Esophagus squamous epithelium (tissue), 5 donors: ENCODE measurements at places on chromosomes 5 and 9. TPM values are rescaled to one million over a fixed set of nuclear protein-coding genes. Genes with fewer than 3 reads are reported as not detected.

Gene TRIM14
- 39.2 TPM for total RNA-seq

Gene CARTPT
- total RNA-seq = not detected

Gene IFNB1
- not detected for total RNA-seq

Gene SLC36A2
- total RNA-seq = not detected

DNA sequence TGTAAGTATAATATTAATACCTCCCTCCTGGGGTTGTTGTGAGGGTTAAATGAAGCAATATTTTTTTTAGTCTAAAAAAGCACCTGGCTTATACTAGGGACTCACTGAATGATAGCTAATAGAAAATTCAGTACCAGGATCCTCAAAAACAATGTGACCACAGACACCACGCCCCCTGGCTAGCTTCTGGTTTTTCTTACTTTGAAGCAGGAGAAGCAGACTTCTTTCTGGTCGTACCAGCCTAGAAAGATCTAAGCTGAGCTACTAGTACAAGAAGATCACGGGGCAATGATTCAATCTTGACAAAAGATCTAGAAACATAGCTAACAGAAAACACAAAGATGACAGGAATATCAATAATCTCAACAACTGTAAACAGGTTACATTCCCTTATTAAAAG lies 218.5 kb upstream of the SLC30A5 start:
- no peak overlapping the region for H3K4me3 ChIP-seq
- H3K4me1 ChIP-seq = no peaks in the 10 kb centered on the region
- no peak overlapping the region for H3K27ac ChIP-seq
- DNase-seq = no peak

DNA sequence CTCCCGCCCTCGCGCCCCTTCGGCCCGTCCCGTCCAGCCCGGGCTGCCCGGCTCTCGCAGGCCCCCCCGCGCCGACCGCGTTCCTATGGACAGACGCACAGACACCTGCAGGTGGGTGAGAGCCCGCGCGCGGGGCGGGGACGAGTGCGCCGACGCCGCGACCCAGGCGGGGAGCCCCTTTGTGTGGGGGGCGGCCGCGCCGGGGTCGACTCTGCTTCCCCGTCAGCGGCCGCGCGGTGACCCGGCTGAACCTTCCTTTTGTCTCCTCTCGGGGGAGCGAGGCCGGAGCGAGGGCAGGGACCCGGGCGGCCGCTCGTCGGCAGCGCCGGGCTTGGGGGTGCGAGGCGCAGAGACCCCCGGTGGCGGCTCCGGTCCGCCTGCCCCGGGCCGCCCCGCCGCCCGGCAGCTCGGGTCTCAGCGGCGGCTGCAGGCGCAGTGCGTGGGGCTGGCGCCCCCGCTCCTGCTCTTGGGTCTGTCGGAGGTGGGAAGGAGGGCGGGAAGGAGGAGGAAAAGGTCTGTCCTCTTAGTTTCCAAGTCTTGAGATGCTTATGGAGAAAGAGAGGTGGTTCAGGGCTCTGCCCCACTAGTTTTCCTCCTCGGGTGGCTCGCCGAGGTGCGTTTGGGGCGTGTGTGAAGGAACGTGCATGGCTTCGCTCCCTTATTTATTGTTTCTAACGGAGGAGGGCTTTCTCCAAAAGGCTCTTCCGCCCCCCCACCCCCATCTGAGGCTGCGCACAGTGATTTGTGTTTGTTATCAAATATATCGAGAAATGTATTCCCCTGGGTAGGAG lies 576 bp downstream of the KIAA1958 start:
- H3K27ac ChIP-seq = peak overlapping the region; percentile 87
- no peaks in the 10 kb centered on the region for H3K27me3 ChIP-seq
- peaks cover 4% of the 10 kb centered on the region for H3K4me1 ChIP-seq
- no peak for DNase-seq
- peak overlapping the region; percentile 97 for H3K4me3 ChIP-seq
- H3K36me3 ChIP-seq = no peaks in the 10 kb centered on the region

GRCh38 chr5:154642499-154643245 lies 112.5 kb upstream of the LARP1 start:
- no peak overlapping the region for H3K4me3 ChIP-seq
- peaks cover 11% of the 10 kb centered on the region for H3K27me3 ChIP-seq
- H3K36me3 ChIP-seq = no peaks in the 10 kb centered on the region
- peaks cover 8% of the 10 kb centered on the region for H3K4me1 ChIP-seq

DNA sequence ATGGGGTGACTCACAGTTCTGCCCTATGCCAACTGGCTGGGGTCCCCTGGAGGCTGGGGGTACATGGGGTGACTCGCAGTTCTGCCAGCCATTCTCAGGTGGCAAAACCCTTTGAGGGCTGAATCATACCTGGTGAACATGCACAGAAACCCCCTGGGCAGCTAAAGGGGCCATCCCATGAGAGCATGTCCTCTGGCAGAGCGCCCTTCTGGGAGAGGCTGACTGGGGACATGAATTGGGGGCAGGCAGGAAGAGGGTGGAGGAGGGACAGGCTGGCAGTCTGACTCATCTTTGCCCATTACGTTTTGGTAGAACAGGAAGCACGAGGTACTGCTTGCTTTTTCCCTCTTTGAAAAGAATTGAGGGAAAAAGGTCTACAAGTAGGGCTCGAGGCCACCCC lies 16.7 kb downstream of the TRAF1 start:
- no peak for DNase-seq
- H3K36me3 ChIP-seq = no peaks in the 10 kb centered on the region
- no peak overlapping the region for H3K4me3 ChIP-seq
- no peaks in the 10 kb centered on the region for H3K4me1 ChIP-seq

GRCh38 chr5:57550132-57550531 lies 67.5 kb upstream of the ACTBL2 start:
- no peak for DNase-seq
- H3K27ac ChIP-seq = no peak overlapping the region
- H3K4me1 ChIP-seq = no peaks in the 10 kb centered on the region
- no peak overlapping the region for H3K4me3 ChIP-seq

DNA sequence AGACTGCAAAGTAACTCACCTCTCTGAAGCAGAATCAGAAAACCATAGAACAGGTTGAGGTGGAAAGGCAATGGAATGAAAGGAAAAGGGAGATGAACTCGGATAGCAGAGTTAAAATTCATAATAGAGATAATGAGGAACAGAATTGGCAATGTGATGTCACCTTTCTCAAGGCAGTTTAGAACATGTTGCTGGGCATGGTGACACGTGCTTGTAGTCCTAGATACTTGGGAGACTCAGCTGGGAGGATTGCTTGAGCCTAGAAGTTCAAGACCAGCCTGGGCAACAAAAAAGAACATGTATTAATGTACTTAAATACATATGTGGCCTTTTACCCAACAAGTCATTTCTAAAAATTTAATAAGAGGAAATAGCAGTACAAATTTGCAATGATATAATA lies 81.6 kb upstream of the MIER3 start:
- no peaks in the 10 kb centered on the region for H3K36me3 ChIP-seq
- no peak overlapping the region for H3K27ac ChIP-seq
- H3K4me1 ChIP-seq = peaks cover 6% of the 10 kb centered on the region
- no peak overlapping the region for H3K4me3 ChIP-seq

- no peak overlapping the region for H3K27ac ChIP-seq
- no peaks in the 10 kb centered on the region for H3K27me3 ChIP-seq
- no peak overlapping the region for H3K4me3 ChIP-seq
- no peak for DNase-seq
- H3K4me1 ChIP-seq = no peaks in the 10 kb centered on the region
Measured at GRCh38 chr5:143641549-143642355, 170.2 kb upstream of the HMHB1 start.

DNA sequence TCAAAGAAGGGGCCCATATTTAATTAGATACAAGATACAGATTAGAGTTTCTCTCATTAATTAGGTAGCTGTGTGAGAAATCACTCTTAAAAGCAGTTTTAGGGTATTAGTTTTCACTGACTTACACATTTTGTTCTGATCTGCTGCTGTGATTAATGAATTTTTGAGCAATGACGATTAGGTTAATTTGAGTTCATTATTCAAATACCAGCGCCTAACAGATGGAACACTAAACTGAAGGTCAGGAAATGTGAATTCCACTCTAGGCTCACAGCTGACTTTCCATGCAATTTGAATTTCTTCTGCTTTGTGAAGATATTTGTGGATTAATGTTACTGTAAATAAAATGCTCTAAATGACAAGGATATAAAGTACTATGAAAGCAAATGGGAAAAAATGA lies 380.6 kb downstream of the ADGRV1 start:
- peaks cover 3% of the 10 kb centered on the region for H3K4me1 ChIP-seq
- no peaks in the 10 kb centered on the region for H3K36me3 ChIP-seq
- no peak overlapping the region for H3K27ac ChIP-seq
- H3K27me3 ChIP-seq = no peaks in the 10 kb centered on the region
- DNase-seq = no peak

- no peaks in the 10 kb centered on the region for H3K27me3 ChIP-seq
- peak overlapping the region; percentile 45 for H3K27ac ChIP-seq
- H3K4me3 ChIP-seq = no peak overlapping the region
- no peak for DNase-seq
- no peaks in the 10 kb centered on the region for H3K36me3 ChIP-seq
Measured at GRCh38 chr9:31347082-31347617, 1037.3 kb upstream of the ACO1 start.

- H3K4me3 ChIP-seq = peak overlapping the region; percentile 90
- peak overlapping the region; percentile 88 for H3K27ac ChIP-seq
- H3K4me1 ChIP-seq = peaks cover 68% of the 10 kb centered on the region
- H3K36me3 ChIP-seq = no peaks in the 10 kb centered on the region
- no peak for DNase-seq
Measured at GRCh38 chr9:21804331-21804730, 1.9 kb downstream of the MTAP start.

- DNase-seq = no peak
- H3K4me3 ChIP-seq = no peak overlapping the region
- no peaks in the 10 kb centered on the region for H3K36me3 ChIP-seq
- H3K4me1 ChIP-seq = peaks cover 33% of the 10 kb centered on the region
Measured at GRCh38 chr5:157269761-157270272, 3.9 kb downstream of the CYFIP2 start.

DNA sequence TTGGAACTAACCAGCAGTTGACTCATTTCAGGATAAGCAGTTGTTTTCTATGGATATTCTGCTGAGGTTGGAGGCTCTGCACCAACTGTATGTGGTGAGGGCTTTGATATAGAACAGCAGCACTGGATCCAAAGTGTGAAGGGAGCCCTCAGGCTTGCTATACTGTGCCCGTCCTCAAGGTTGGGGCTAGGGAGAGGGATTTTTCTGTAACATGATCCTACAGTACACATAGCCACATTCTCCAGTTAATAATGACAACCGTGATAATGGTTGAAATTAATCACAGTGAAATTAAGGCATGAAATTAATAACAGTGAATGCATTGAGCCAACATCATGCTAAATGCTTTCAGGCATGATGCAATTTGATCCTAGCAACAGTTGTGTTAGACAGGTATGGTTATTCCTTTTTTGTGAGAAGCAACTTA lies 36.7 kb downstream of the ARHGAP26 start:
- no peak for DNase-seq
- no peak overlapping the region for H3K27ac ChIP-seq
